ENCODE measurements at places on chromosomes 4 and X.

GRCh38 chr4:164790249-164790648, 36.3 kb downstream of the SMIM31 start:
- DNase-seq, result no peak

DNA sequence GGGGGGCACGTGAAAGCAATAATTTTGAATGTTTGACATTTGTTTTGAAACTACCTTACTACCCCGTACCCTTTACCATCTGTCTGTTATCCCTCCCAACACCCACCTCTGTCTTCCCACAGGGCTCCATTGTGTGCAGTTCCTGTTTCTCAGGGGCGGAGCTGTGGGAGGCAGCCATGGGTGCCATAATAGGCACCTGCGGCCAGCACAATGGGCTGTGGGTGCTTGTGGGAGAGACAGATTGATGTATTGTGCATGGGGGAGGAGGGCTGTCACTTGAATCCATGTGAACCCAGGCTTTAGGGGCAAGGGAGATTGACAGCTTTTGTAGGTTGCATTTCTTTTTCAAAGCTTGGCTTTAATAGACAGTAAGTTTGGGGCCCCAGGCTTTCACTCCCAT, 122.6 kb upstream of the CXorf66 start:
- no peak for DNase-seq

DNA sequence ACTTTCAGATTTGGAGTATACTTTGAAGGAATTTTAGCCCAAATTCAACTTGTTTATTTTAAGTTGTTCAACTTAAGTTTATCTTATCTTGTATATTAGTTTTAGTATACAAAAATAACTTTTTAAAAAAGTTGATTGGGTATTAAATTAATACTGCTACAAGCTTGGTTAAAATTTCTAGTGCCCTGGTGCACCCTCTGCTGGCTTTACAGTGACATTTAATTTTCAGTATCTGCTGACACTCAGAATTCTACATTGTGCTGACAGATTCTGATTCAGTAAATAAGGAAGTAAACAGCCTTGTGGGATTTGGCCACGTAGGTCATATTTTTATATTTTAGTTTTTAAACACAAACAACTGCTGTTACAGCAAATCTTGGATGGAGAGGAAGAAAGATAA, 2.9 kb downstream of the EDA start:
- DNase-seq, result no peak

DNA sequence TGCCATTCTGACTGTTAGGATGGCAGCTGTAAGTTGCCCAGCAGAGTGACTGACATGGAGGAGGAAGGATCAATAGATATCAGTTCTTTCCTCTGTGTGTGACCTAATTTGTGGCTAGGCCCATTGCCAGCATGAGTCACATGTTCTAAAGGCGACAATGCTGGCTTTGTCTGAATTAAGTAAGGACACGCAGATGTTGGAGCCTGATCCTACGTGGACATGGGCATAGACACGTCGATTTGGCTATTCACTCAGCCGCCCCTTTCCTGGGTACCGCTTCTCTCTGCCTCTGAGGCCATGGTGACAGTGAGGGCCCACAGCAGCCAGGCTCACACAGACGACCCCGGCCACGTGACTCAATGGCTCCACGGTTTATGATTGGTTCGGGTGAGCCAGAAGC, 16.3 kb downstream of the PROM1 start:
- DNase-seq, result no peak

DNA sequence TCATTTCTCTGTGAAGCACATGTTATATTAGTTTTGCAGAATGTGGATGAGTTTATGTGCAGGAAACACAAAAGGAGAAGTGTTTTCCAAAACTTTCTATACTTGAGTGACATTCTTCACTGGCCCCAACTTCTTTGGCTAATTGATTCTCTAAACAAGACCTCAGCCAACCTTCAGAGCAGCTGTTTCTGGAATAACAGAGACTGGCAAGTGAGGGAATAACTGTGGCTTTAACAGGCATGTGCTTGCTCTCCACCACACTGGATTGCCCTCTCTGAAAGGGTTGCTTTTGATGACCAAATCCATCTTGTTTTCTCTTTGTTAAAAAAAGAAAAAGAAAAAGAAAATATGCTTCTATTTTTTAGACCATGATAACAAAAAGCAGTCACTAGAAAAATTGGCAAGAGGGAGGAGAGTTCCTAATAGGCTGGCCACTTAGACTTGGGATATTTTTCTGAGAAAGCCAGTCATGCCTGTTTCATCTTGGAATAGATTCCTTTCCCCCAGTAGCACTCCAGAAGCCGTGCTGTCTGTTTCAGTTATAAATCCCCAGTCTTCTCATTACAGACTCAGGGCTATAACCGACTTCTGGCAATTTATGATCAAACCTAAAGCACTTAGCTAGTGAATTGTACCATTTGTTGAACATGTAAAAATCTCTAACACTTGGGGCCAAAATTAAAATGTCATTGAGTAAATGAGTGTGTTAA, 295.0 kb upstream of the NR3C2 start:
- no peak for DNase-seq

- DNase-seq, result no peak
Measured at GRCh38 chr4:14752341-14753046, 249.8 kb upstream of the CPEB2 start.

GRCh38 chr4:94852616-94853015, 94.9 kb downstream of the BMPR1B start:
- DNase-seq, result no peak

GRCh38 chr4:37767546-37767945, 58.9 kb upstream of the PGM2 start:
- no peak for DNase-seq

DNA sequence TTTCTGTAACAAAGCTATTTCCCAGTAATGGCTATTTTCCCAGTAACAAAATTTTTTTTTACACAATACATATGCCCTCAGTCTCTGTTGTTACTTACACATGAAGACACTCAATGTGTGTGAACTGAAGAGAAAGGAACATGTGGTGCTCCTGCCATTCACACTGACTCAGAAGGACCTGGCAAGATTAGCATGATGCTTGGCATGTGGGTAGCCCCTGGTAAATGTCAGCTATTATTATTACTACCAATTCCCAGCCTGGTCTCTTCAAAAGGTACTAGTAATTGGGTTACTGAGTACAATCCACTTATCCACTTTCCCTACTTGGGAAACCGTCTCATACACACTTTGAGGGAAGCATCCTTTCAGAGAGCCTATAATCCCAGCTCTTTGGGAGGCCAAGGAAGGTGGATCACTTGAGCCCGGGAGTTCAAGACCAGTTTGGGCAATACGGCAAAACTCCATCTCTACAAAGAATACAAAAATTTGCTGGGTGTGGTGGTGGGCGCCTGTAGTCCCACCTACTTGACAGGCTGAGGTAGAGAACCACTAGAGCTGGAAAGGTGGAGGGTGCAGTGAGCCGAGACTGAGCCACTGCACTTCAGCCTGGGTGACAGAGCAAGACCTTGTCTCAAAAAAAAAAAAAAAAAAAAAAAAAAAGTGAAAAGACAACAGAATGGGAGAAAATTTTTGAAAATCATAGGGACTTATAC, 14.6 kb downstream of the RBBP7 start:
- no peak for DNase-seq

- no peak for DNase-seq
Measured at GRCh38 chrX:154710309-154710708, 40.6 kb downstream of the GAB3 start.

GRCh38 chrX:86103061-86103460, 45.2 kb upstream of the DACH2 start:
- no peak for DNase-seq

GRCh38 chr4:139099366-139099982, 77.5 kb downstream of the ELF2 start:
- peak; percentile 50 for DNase-seq

GRCh38 chrX:30786374-30786773, 102.7 kb downstream of the TAB3 start:
- no peak for DNase-seq

DNA sequence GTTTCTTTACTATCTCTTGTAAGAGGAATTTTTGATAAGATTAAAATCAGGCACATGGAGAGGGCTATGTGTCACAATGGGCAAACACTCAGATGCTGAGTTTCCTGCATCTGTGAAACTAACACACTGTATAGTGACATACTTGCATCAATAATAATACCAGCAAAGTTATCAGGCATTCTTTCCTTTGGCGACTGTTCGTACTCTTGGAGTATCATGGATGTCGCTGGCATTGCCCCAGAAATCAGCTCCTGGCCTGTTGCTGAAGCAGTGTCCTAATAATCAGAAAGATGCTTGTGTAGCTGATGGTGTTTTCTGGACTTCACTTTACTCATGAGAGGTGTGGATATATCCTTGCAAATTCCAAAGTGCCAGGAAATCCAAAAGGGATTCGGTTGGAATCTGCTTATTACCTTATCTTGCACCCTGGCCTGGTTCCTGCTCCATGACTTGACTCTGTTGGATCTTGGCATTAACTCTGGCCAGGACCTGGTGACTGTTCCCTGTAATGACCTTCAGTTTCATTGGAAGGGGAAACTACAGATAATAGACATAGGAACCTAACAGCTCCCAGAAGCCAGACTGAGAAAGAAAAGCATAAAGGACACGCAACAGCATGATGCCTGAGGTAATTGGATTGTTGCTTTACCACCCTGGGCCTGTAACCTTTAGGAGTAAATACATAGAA, 762.5 kb upstream of the GRIA3 start:
- no peak for DNase-seq

DNA sequence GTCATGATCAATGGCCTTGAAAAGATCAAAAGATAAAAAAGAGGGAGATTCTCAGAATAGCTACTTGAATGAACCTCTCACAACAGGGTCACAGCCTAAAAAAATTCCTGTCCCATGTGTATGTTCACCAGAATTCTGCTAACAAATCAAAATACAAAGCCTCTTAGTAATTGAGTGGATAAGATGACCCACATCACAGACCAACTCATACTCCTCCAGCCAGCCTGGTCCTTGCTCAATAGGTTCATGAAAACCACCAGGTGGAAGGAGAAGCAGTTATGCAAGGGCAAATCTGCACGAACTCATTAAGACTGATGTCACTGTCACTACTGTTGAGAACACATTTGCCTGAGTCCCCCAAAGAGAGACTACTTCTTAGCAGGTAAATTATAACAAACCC, 21.5 kb downstream of the WDFY3 start:
- no peak for DNase-seq

GRCh38 chr4:161172396-161173026, 991.3 kb downstream of the FSTL5 start:
- DNase-seq, result no peak

DNA sequence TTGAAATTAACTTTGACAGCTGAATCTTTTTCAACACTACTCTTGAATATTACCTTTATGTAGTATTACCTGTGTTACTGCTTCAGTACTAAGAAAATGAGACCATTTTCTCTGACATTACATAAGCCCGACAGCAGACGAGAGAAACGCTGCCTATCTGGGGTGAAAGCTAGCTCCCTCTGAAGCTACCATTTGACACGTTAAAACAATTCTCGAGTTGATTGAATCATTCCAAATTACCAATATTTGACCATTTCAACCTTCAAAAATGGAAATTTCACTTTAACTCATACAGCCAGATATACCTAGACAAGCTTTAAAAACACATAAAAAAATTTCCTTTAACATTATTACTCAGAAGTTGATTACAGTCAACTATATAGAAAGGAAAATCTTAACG, 836 bp downstream of the GPM6A start:
- DNase-seq, result no peak

- DNase-seq, result no peak
Measured at GRCh38 chrX:111585337-111585736, 73.9 kb downstream of the SERTM2 start.

DNA sequence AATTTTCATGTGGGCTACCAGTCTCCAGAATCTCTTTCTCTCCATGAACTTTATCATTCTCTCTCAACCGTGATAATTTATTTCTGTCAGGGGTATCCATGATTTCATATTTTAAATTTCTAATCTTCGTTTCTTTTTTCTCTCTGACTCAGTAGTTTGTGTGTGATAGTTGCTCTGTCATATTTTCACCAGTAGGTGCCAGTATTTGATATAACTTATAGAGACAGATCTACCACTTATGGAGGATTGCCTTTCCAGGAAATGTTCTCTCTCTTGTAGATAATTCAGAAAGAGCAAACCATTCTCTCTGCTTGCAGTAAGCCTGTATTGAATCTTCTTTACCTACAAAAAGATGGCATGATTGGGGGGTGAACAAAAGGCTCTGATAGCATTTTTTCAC, 79.3 kb upstream of the DYNLT3 start:
- DNase-seq, result no peak

DNA sequence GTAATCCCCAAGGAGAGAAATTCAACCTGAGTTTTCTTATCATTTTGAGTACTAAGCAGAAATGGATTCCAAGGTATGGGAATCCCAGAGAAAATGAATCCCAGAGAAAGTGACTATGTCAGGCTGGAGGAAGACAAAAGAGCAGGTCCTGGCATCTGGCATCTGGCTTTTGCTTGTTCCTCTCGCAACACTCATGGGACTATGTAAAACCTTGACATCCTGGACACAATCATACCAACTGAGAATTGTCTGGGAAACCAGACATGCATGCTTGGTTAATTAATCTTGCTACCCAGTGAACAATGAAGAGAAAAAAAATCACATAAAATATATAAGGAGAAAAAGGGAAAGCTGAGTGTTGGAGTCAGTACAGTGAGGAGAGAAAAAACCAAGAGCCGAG, 12.9 kb downstream of the DCAF8L1 start:
- DNase-seq, result no peak

- DNase-seq, result no peak
Measured at GRCh38 chr4:167428156-167428555, 193.9 kb upstream of the SPOCK3 start.

GRCh38 chr4:154643493-154643892, 31.0 kb upstream of the FGG start:
- DNase-seq, result no peak
